ENCODE measurements at places on chromosomes 6 and 20.

DNA sequence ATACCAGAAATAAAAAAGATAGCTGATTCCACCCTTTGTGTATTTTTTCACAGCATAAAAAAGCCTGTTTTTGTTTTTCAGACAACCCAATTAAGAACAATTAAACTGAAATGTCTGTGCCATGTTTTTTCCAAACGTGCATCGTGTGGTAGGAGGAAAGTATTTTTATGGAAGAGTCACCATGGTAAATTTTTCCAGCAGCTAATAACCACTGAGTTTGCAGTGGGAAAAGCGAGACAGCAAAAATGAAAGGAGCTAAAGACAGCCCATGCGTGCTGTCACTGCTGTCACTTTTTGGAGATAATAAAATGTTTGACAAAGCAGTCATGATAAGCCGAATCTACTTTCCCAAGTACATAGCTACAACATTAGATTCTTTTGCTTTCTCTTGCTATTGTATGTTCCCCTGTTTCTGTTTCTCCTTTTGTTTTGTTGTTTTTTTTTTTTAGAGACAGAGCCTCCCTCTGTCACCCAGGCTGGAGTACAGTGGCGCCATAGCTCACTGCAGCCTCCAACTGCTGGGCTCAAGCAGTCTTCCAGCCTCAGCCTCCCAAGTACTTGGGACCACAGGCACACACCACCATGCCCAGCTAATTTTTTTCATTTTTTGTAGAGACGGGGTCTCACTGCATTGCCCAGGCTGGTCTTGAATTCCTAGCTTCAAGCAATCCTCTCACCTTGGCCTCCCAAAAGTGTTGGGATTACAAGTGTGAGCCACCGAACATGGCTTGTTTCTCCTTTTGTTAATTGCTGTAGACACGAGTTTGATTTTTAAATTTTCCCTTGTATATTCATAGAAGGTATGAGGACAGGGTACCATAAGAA is 261.3 kb downstream of the TMEM242 start:
- no peak for DNase-seq

DNA sequence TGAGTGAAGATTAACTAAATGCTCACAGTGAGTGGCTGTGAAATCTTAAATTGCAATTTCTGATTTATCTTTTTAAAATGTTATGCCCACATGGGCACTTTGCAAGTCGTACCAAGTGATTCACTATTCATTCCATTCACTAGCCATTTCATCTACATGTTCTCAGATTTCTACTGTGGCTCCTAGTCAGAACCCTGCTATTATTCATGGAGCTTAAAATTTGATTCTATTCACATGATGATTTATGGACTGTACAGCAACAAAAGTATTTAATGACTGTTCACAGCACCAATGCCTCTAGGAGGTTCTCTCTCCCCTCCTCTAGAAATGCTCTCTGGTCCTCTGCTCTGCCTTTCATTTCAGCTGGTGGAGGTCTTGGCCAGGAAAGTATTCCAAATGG is 133.5 kb upstream of the MAP3K7 start:
- DNase-seq = no peak

DNA sequence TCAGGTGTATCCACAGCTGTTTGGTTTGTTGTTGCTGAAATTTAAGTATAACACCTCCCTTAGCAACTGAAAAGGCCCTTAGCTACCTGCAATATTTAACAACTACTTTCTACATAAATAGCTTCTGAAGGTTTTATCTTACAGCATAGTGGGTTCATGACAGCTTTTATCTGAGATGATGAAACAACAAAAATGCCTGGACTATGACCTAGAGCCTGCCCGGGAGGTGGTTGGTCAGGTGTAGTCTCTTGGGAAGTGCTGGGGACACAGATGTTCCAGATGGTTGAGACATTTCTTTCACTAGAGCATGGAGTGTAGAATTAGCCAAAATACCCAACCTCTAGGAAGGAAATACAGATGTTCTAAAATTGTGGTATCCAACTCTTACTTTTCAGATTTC is 705.4 kb downstream of the MAFB start:
- no peak for DNase-seq

GRCh38 chr6:76843054-76843822 is 620.1 kb downstream of the HTR1B start:
- DNase-seq = no peak

GRCh38 chr20:38857703-38858102 is 52.2 kb downstream of the PPP1R16B start:
- DNase-seq = no peak

- no peak for DNase-seq
These were observed 73.6 kb downstream of the RSPH3 start for GRCh38 chr6:158926414-158926813.

GRCh38 chr20:48676125-48676524 is 151.7 kb downstream of the PREX1 start:
- DNase-seq = no peak

DNA sequence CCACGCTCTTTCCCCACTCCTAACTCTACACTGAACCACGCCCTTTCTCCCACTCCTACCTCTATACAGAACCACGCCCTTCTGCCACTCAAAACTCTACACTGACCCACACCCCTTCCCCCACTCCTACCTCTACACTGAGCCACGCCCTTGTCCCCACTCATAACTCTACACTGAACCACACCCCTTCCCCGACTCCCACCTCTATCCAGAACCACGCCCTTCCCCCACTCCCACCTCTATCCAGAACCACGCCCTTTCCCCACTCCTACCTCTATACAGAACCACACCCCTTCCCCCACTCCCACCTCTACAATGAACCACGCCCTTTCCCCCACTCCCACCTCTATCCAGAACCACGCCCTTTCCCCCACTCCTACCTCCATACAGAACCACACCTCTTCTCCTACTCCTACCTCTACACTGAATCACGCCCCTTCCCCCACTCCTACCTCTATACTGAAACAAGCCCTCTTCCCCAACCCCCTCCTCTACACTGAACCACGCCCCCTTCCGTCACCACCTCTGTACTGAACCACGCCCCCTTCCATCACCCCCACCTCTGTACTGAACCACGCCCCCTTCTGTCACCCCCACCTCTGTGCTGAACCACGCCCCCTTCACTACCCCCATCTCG is 10.1 kb downstream of the PXMP4 start:
- DNase-seq = no peak

DNA sequence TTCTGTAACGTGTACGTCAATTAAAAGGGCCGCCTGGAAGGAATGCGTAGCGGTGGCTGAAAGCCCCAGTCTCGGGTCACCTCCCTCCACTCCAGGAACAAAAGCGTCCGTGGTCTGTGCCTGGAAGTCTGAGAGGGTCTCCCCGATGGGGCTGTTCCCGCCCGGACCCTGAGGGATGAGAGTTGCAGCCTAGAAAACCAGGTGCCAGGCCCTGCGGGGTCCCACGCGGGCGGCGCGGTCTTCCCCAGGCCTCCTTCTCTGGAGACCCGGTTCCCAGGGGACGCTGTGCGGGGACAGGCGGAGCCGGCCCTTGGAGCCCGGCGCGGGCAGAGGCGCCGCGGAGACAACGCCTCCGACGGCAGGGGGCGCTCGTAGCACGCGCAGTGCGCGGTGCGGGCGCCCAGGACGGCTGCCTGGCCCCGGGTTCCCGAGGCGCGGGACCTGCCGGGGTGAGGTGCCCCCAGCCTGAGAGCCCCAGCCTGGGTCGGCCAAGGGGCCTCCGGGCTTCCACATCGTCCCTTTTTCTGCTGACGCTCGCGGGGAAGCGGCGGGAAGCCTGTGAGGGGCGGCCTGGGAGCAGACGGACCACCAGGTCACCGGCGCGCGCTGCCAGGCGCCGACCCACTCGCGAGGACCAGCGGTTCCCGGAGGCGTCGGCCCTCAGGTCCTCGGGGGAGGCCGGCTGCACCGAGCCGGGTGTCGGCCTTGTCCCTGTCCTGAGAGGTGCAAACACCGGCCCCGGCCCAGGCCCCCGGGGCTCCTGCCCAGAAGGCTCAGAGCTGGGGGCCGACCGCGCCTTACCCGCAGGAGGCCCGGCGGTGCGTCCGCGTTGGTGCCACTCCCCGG is 5.3 kb upstream of the FOXC1 start:
- no peak for DNase-seq

GRCh38 chr6:61787998-61788397 is 498.0 kb downstream of the KHDRBS2 start:
- DNase-seq = no peak

- DNase-seq = no peak
These were observed 3.2 kb downstream of the HDAC2 start for GRCh38 chr6:113967777-113968176.

GRCh38 chr6:42066156-42066675 is 15.9 kb downstream of the TAF8 start:
- DNase-seq = no peak

- DNase-seq = no peak
These were observed 74.0 kb upstream of the MYL9 start for GRCh38 chr20:36467076-36467999.

DNA sequence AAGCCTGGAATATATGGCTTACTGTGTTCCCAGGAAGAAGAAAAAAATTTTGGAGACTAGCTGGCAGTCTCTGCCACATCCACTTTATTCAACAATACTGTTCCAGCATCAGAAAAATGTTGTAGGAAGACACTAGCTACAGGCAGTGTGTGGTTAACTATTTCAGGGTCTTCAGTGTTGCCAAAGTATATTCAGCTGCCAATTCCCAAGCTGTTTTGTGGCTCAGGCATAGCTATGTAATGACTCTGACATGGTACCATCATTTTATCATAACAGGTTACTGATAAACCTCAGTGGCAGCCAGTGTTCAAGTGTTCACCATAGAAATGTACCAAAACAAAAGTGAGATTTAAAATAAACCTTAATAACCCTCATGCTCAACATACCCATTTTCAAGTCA is 503.1 kb downstream of the ADGRB3 start:
- no peak for DNase-seq

DNA sequence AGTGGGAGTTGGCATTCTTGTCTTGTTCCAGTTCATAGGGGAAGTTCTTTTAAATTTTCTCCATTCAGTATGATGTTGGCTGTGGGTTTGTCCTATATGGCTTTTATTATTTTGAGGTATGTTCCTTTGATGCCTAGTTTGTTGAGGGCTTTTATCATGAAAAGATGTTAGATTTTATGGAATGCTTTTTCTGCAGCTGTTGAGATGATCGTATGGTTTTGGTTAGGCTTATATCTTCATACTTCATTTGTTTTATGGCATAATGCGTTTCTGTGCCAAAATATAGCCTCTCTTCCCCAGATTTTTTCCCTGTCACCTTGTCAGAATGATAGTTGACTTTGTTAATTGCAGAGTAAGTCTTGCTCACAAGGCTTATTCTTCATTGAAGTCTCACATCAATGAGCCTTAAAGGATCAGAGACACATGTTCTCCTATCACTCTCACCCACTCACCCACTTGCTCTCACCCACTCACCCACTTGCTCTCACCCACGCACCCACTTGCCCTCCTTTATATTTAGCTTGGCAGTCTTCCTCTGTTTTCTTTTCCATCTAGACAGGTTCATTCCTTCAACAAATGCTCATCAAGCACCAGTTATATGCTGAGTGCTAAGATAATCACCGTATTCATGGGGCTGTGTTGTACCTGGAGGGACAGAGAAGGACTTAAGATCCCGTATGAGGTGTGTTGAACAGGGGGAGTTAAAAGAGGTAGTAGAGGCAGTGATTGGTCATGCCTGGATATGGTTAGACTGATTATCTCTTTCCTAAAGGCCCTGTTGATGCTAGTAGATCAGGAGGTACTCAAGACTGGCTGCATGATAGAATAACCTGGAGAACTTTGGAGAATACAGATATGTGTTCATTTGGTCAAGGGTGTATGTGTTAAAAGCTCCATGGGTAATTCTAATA is 19.3 kb downstream of the UST start:
- DNase-seq = no peak

DNA sequence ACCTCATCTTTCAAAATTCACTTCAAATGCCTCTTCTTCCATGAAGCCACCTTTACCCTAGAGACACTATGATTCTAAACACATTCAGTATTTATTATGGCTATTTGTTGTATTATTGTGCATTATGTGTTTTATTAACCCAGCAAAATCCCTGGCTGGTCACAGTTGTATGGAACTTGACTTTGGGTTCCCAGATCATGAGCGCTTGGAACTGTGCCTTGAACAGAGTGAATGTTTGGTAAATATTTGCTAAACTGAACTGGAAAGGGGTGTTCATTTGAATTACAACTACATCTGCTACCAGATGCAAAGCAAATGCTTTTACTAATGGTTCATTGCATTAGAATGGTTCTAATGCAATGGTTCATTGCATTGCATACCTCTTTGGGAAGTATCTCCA is 259.8 kb downstream of the PKHD1 start:
- DNase-seq = no peak

Measured in activated CD8-positive, alpha-beta memory T cell treated with anti-CD3 and anti-CD28 coated beads for 48 hours (primary cell).